ENCODE measurements at places on chromosomes 4 and X.

DNA sequence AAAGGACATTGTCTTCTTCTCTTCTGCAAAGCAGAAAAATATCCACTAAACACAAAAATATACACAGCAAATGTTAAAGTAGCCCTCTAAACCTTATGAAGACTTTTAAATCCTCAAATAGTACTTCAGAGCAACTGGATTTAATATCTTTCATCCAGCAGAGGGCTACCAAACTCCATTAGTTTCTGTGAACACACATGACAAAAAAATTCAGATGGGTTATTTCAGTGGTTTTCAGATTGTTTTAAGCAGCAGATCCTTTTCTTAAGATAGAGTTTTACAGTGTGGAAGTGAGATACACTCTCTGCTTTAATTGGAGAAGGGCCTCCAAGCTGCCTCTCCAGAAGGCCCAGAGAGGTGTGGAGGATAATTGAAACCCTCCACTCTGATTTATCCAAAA is 56.7 kb downstream of the ANK2 start:
- peak; percentile 44 for DNase-seq

DNA sequence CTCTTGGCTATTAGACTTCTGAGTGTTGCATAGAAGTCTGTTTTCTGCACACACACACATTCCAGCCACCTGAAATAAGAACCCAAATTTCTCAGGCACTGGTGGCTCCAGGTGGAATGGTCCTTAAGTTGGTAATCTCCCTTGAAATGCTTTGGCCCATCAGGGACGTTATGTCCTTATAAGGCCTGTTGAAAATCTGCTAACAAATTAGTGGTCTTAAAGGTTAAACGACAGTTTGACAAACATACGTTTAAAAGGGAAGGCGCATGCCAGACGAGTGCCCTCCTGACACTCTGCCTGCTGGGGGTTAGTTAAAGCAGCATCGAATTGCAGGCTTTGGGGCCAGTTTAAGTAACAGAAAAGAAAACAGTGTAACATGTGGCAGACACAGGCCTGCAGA is 125.0 kb downstream of the TBX22 start:
- DNase-seq = no peak

- DNase-seq = no peak
These were observed 56.1 kb upstream of the TMEM131L start for GRCh38 chr4:153409924-153410501.

DNA sequence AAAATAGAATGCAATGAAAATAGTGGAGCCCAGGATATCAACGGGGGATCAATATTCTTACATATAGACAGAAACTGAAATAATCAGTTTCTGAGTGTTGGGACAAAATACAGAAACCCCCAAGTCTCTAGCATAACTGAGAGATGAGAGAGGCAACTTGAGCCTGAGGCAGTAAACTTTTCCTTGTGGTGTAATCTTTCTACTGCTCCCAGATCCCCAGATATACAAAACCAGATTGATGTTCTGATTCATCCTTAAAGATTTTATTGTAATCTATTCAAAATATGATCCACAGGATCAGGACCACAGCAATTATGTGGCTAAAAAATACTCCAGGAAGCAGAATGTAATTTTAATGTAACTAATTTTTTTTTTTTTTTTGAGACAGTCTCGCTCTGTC is 2282.6 kb downstream of the ARAP2 start:
- DNase-seq = no peak

- no peak for DNase-seq
These were observed 200.3 kb upstream of the MAB21L2 start for GRCh38 chr4:150381609-150382008.

- no peak for DNase-seq
These were observed 53.2 kb upstream of the CDKN2AIP start for GRCh38 chr4:183391204-183391603.

- DNase-seq = no peak
These were observed 1150.6 kb downstream of the FAT4 start for GRCh38 chr4:126465341-126465740.

- DNase-seq = no peak
These were observed 73.0 kb downstream of the FAT4 start for GRCh38 chr4:125387770-125388169.

DNA sequence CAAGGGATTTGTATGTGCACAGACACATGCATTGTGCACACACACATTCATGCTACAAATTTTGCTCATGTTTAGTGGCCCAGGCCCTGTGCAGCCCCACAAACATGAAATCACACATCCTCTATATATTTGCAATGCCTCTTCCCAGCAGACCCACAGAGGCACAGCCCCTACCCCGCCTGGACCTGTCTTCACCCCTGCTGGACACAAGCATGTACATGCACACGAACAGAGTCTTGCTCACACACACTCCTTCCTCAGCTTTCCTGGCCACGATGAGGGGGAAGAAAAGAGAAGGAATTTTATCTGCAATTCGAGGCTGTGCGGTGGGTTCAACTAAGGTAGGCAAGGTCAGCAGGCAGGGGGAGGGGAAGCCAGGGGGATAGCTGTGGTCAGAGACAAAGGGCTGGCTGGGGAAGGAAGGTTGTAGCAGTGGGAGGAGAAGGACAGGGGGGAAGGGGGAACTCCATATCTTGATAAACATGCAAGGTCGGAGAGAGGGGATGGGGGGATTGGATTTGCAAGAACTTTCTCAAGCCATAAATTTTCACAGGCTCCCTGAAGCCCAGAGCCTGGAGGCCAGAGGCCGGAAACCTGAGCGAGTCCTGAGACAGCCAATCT is 156.4 kb downstream of the EFNB1 start:
- DNase-seq = no peak

GRCh38 chr4:84032372-84032771 is 466.7 kb downstream of the NKX6-1 start:
- no peak for DNase-seq

DNA sequence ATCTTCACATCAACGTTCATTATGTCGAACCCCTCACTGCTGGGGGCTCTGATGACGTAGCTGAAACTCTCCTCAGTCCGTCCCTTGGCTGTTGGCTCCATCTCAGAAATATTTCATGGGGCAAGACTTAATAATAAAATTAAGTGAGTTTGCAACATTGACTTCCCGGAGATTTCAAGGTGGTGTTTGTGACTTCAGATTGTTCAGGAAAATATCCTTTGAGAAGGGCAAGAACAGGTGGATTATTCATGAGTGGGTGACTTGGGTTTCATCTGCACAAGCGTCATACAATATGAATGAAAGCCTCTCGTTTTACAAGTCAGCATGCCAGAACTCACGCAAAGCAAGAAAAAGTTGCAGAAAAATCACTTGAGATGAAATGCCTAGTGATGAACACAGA is at the start of gene C4orf50:
TSS of gene C4orf50 (minus strand) at position 101 of the 400 bp plus-strand sequence.
- DNase-seq = no peak

DNA sequence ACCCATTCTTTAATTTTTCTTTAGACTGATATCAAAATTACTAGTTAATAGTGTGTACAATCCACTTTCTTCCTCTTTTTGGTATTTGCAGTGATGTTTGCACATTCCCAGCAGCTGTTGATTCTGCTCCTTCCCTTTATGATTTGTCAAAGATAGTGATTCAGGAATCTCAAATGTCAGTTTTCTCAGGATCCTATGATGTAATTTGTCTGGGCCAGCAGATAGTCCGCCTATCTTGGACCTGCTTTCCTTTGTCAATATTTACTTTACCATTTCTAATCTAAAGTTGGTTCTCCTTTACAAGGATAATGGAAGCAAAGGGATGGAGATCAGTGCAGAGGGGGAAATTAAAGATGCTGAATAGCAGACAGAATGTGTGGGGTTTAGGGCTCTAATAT is 122.1 kb downstream of the REELD1 start:
- no peak for DNase-seq

- no peak for DNase-seq
These were observed 1.9 kb downstream of the ARHGAP6 start for GRCh38 chrX:11663875-11664210.

GRCh38 chr4:44186096-44186849 is 262.3 kb downstream of the KCTD8 start:
- no peak for DNase-seq

GRCh38 chrX:136221851-136222513 is 29.2 kb downstream of the MAP7D3 start:
- DNase-seq = no peak

DNA sequence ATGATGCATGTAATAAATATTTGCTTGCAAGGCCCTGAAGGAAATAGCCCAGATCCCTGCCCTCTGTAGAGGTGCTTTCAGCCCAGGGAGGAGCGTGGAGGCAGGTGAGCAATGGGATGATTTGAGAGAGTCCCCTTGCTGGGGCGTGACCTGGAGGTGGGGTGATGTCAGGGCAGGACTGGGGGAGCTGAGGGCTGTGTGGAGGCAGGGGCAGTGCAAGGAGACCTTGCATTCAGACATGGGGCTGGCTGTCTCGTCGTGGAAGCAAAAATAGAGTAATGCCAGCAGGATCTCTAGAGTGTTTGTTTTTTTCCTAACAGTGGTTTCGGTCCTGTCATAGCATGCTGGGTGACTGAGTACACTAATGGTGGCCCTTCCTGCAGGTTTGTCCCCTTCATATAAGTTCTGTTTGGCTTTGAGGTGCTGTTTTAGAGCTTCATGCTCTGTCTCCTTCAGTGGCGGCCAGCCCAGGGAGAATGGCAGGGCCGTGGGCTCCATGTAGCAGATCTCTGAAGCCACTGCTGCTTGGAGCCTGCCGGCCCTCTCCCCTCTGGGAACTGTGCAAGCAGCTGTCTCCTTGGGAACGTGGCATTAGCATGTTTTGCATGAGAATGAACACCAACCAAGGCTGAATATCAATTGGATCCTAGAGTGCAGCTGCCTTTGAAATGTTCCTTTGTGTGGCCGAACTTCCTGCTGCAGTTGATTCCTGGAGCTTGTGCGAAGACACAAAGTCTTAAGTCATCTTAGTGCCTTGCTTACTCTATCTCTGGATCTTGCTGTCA is 39.3 kb upstream of the CLDN34 start:
- DNase-seq = no peak

DNA sequence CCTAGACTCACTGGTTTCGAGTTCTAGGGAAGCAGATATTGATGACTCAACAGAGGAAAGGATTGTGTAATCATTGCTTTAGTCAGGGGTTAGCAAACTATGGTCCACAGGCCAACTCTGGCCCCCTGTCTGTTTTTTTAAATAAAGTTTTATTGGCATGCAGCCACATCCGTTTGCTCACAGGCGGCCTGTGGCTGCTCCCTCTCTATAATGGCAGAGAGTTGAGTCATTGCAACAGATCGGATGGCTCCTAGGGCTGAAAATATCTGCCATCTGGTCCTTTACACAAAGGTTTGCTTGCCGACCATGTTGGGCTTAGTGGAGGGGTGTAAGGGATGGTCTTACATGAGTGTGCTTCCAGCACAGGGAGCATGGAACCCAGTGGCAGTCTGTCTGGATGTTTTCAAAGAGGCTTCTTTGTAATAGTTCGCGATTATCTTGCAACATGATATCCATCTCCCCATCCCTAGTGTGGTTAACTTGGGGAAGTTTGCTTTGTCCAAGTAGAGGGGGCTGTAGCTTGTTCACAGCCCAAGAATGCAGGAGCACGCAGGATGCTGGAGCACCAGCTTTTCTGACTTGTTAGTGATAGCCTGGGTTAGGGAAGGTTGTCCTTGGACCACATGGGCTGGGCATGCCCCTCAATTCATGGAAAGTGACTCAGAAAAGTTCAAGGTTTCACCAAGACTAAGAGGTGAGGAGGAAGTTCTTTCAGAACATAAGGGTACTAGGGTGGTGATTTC is 59.3 kb upstream of the CLDN34 start:
- no peak for DNase-seq

DNA sequence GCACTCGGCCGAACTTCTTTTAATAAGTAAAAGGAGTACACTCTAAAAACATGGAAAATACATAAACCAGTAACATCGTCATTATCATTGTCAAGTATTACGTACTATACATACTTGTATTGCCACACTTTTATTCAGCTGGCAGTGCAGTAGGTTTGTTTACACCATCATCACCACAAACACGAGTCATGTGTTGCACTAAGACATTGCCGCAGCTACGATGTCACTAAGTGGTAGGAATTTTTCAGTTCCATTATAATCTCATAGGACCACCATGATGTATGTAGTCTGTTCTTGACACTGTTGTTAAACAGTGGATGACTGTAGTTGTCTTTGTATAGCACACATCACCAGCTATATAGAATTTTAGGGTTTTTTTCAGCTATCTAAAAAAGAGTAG is 48.0 kb upstream of the TMEM131L start:
- DNase-seq = no peak

DNA sequence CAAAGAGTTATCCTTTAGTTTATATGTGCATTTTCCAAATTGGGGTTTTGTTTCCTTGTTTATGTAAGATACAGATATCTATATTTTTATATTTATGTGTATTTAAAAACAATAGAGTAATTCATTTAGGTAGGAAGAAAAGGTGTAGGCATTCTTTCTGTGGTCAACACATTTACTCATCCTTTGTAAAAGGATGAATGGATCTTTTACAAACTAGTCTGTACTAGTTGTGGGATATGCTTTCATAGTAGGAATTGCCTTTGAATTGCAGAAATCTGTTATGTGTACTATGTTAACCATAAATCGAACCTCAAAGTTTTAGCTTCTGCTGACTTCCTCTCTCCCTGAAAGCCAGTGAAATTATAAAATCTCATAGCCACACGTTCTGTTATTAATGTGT is 128.5 kb downstream of the REPS2 start:
- no peak for DNase-seq

GRCh38 chrX:47574076-47574546 is 8.1 kb upstream of the TIMP1 start:
- no peak for DNase-seq

DNA sequence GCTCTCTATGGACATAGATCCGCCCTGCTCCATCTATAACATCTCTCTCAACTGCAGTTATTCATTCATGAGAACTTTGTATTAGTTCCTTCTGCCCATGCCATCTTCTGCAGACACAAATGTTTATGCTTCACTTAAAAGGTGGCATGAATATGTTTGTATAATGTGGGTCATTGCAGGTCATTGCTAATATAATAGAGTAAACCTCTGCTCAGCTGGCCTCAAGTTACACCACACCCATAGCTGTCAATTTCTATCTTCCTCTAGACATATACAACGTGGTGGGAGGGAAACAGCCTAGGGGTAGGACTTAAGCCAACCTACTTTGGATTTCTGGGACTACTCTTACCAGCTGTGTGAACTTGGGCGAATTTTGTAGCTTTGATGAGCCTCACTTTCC is 129.8 kb downstream of the ATXN3L start:
- no peak for DNase-seq

DNA sequence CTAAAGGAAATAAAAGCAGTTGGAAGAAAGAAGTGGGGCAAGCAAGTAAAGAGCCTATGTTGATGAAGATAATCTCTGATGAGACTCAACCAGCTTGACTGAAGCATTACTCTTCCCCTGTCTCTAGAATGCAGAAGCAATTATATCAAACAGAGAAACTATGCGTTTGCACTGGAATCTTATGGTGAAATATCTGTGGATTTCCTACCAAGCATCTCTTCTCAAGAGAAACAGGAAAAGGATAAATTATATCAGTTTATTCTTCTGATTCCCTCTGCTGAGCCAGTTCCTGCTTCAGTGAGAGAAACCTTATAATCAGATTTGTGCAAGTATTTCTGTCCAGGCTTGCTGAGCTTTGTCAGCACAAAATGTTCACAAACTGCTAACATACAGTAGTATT is 316.7 kb upstream of the SLC7A11 start:
- DNase-seq = no peak

- DNase-seq = peak; percentile 77
These were observed 20.1 kb downstream of the ACSL1 start for GRCh38 chr4:184805462-184806228.

- DNase-seq = no peak
These were observed 390.3 kb downstream of the SH2D1A start for GRCh38 chrX:124736553-124737270.

GRCh38 chr4:39750216-39750615 is 52.3 kb downstream of the UBE2K start:
- no peak for DNase-seq

- DNase-seq = no peak
These were observed 6.2 kb downstream of the TMEM131L start for GRCh38 chr4:153472122-153473037.

- DNase-seq = no peak
These were observed 40.9 kb upstream of the NYX start for GRCh38 chrX:41406201-41406600.

Measured in C1 segment of cervical spinal cord (tissue), 14 donors.